Uterus (tissue), 4 donors: ENCODE measurements at places on chromosomes 1 and 21. TPM values are rescaled to one million over a fixed set of nuclear protein-coding genes. Genes with fewer than 3 reads are reported as not detected.

Gene OR10Z1
- not detected for total RNA-seq

Gene RBP7
- total RNA-seq, result 47.1 TPM

Gene S100A14
- total RNA-seq, result 6.2 TPM

Gene L1TD1
- total RNA-seq, result 0.40 TPM

Gene LCE1D
- total RNA-seq, result not detected

Gene AMY2B
- total RNA-seq, result 28.2 TPM

Gene EPHB2
- total RNA-seq, result 1.2 TPM

- no peaks in the 10 kb centered on the region for H3K4me1 ChIP-seq
- peak within 1 kb of the TSS; percentile 87 for H3K27ac ChIP-seq
These were observed at the start of the genes AMPD2 and GNAT2 for GRCh38 chr1:109619576-109620400. AMPD2 (plus strand) TSS chr1:109619837; CDS start chr1:109621176, 1,339 bp downstream. GNAT2 (minus strand) TSS chr1:109619616; CDS start chr1:109612870, 6,746 bp downstream.

DNA sequence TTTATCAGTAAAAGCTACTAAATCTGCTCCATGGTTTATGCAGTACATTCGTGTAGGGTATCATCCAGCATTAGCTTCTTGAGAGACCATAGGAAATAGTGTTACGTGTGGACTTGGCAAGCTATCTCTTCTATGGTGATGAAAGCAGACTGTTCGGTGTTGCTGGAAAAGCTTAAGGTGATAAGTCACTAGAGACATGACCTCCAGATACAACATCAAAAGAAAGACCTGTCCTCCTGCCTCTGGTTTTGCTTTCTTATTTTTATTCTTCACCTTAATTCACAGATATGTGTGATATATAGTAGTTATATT is 53.5 kb upstream of the S1PR1 start:
- no peak overlapping the region for H3K4me3 ChIP-seq
- H3K27ac ChIP-seq, result no peak overlapping the region
- DNase-seq, result no peak
- H3K36me3 ChIP-seq, result no peaks in the 10 kb centered on the region

DNA sequence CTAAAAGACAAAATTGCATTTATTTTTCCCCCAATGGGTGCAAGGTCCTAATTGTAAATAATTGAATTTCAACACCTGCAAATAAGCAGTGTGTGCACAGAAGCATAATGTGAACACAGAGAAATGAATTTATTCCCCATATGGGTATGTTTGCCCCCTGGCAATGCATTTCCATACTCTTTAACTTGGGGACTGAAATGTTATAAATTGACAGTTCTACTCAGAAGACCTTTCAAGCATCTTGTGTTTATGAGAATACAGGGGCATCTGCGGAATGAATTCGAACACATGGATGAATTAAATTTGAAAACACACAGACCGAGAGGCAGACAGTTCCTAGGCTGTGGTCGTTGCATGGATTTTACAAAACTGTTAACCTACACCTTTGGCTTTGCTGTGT is 3.5 kb downstream of the PBX1 start:
- no peaks in the 10 kb centered on the region for H3K27me3 ChIP-seq
- H3K27ac ChIP-seq, result peak overlapping the region; percentile 92
- no peak for DNase-seq
- H3K4me1 ChIP-seq, result no peaks in the 10 kb centered on the region
- H3K4me3 ChIP-seq, result peak overlapping the region; percentile 88
- H3K36me3 ChIP-seq, result no peaks in the 10 kb centered on the region

- H3K27me3 ChIP-seq, result no peaks in the 10 kb centered on the region
- H3K27ac ChIP-seq, result no peak overlapping the region
- no peaks in the 10 kb centered on the region for H3K36me3 ChIP-seq
- H3K4me1 ChIP-seq, result no peaks in the 10 kb centered on the region
- DNase-seq, result no peak
These were observed 50.3 kb downstream of the NFASC start for GRCh38 chr1:204920967-204921366.

- peak overlapping the region; percentile 99 for H3K27ac ChIP-seq
- DNase-seq, result no peak
- H3K27me3 ChIP-seq, result no peaks in the 10 kb centered on the region
- H3K4me1 ChIP-seq, result peaks cover 31% of the 10 kb centered on the region
- no peak overlapping the region for H3K4me3 ChIP-seq
- H3K36me3 ChIP-seq, result no peaks in the 10 kb centered on the region
These were observed 28.3 kb downstream of the KIRREL1 start for GRCh38 chr1:158021721-158022120.

DNA sequence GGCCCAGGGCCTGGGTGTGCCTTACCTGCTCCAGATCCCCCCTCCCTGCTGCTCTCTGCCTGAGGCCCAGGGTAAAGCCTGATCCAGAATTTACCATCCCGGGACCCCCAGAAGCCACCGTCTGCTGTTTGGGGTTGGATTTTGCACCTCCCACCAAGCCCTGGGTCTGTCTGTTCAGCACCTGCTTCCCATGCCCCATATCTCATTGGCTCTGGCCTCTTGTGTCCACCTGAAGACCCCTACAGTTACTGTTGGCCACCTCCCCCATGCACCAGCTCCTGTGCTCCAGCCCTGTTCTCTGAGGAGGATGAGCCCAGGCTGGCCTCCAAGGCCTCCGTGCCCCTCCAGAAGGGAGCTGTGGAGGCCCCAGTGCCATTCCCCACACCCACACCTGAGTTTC is 113.9 kb downstream of the GRIK3 start:
- H3K27ac ChIP-seq, result no peak overlapping the region
- no peaks in the 10 kb centered on the region for H3K27me3 ChIP-seq
- no peaks in the 10 kb centered on the region for H3K36me3 ChIP-seq
- no peak for DNase-seq
- H3K4me1 ChIP-seq, result no peaks in the 10 kb centered on the region

DNA sequence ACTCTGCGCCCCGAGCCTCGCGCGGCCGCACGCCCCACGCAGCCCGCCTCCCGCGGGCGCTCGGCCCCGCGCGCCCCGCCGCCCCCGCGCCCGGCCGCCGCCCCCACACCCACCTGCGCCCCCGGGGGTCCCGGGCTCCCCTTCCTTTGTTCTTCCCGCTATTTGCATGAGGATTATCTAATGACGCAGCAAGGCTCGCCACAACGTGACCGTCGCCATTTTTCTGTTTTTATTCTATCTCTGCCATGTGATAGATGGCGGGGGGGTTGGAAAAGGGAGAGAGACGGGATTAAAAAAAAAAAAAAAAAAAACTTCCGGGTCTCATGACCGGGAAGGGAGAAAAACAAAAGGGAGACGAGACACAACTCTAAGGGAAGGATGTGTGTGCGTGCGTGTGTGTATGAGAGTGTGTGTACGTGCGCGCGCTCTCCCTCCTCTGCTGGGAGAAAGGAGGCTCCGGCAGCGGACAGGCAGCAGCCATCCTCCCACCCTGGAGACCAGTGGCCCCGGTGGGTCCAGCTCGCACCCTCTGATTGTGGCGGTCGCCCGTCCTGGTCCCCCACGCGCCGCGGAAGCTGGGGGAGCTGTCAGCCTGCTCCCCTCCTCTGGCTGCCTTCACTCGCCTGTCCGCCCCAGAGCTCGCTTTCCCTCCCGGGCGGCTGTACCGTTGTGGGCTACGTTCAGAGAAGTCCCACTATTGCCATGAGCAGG is 80.4 kb upstream of the AK4 start:
- peak; percentile 65 for DNase-seq
- peak overlapping the region; percentile 92 for H3K4me3 ChIP-seq
- no peaks in the 10 kb centered on the region for H3K27me3 ChIP-seq
- peak overlapping the region; percentile 100 for H3K27ac ChIP-seq
- H3K36me3 ChIP-seq, result no peaks in the 10 kb centered on the region
- no peaks in the 10 kb centered on the region for H3K4me1 ChIP-seq

DNA sequence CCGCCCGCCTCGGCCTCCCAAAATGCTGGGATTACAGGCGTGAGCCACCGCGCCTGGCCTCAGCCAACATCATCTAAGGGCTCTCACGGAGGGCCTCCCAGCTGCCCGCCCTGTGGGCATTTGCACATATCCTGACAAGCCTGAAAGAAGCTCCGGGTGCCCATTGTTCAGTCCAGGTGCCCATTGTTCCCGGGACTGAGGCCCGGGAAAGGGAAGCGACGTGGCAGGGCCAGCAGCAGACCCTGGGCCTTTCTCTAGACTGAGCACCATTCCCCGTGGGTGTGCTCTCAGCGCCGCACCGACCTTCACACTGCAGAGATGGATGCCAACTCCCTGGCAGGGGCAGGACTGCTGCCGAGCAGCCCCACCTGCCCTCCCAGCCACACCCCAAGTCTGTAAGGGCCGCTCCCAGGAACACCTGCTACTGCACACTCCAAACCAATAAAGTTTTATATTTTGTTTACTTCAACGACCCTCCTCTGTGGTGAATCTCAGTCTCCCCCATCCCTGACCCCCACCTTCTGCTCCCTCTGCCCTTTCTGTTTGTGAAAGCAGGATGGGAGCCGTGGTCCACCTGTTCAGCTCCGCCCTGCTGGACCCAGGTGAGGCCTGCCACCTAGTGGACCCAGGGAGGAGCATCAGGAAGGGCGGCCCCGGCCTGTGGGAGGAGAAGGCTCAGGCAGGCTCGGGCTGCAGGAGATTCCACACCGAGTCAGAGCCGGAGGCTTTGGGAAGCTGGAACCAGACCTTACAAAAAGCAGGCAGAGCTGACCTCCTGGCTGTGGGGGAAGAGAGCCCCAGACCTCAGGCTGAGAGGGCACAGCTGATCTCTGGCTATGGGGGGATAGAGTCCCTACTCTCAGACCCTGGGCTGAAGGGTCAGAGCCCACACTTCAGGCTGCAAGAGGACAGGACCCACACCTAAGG is 1.1 kb upstream of the TMEM82 start:
- no peak overlapping the region for H3K27ac ChIP-seq
- H3K4me3 ChIP-seq, result no peak overlapping the region
- H3K27me3 ChIP-seq, result no peaks in the 10 kb centered on the region
- no peaks in the 10 kb centered on the region for H3K4me1 ChIP-seq
- H3K36me3 ChIP-seq, result no peaks in the 10 kb centered on the region
- peak; percentile 80 for DNase-seq

- no peak for DNase-seq
- no peak overlapping the region for H3K4me3 ChIP-seq
- H3K36me3 ChIP-seq, result no peaks in the 10 kb centered on the region
- H3K27ac ChIP-seq, result no peak overlapping the region
These were observed 81.8 kb downstream of the PHTF1 start for GRCh38 chr1:113677250-113678158.

DNA sequence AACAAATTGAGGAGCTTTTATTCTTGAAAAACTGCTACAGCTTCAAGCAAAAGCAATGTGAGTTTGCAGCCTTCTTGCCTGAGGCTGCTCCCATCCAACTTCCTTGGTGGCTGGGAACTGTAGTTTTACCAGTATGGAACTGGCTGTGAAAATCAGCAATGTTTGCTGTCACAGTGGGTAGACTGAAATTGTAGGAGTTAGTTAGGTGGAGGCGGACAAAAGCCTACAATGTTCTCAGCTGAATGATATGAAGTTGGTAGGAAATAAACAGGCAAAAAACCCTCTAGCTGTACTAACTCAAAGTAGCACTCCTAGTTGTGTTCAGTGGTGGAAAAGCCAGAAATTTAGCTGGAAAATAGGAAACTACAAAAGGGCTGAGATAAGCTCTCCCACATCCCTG is 18.5 kb downstream of the HAX1 start:
- no peaks in the 10 kb centered on the region for H3K27me3 ChIP-seq
- no peak overlapping the region for H3K4me3 ChIP-seq

DNA sequence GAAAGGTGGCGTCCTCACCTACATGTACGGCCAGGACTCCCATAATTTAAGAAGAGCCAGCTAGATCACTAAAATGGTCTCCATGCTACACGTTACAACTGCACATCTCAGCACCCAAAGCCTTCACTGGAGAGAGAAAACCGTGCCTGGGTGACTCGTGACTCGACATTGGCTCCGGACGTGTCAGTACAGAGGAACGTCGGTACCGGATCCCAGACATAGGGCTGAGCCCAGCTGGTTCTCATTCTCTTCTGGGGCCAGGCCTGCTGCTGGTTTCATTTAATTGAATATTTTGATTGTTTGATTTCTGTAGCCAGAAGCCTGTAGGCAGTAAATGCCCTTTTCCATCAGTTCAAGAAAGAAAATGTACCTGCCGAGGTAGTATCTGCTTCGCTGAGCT is 93.1 kb downstream of the HHIPL2 start:
- DNase-seq, result peak; percentile 22
- H3K4me1 ChIP-seq, result no peaks in the 10 kb centered on the region
- no peak overlapping the region for H3K27ac ChIP-seq
- no peaks in the 10 kb centered on the region for H3K27me3 ChIP-seq
- H3K36me3 ChIP-seq, result no peaks in the 10 kb centered on the region

DNA sequence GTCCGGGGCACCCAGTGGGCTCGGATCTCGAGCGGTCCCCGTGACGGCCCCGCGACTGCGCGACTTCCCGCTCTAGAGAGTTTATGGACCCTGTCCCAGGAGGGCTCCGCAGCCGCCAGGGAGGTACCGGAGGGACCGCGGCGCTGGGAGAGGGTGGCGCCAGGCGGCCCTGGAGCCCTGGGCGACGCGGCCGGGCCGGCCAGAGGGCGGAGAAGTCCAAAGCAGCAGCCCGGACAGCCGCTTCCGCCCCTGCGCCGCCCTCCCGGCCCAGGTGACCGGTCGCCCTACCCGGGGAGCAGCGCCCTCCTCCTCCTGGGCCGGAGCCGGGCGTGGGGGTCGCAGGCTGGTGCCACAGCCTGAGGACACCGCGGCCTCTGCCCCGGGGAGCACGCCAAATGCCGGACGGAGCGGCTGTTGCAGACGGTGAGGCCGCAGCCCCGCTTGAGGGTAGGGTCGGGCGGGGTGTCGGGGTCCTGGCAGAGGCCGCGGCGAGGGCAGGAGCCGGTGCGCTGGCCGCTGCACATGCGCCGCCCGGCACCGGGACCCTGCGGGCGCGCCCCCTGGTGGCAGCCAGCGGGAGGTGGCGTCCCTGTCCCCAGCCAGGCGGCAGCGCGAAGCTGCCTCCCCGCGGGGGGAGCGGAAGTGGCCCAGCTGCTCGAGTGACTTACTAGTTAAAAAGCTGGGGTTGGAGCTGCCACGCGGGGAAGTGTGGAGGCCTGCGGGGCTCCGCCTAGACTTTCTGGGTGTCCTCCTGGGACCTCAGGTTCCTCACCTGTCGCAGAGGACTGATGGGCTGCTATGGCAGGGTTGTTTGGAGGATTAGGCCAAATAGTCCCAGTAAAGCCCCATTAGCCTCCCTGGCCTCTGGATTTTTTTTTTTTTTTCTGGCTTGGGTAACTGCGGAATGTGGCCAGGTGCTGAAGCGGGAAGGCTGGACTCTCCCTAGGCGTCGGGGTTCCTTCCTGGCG is 20.9 kb upstream of the ZNF678 start:
- peak overlapping the region; percentile 53 for H3K27ac ChIP-seq
- no peaks in the 10 kb centered on the region for H3K4me1 ChIP-seq

DNA sequence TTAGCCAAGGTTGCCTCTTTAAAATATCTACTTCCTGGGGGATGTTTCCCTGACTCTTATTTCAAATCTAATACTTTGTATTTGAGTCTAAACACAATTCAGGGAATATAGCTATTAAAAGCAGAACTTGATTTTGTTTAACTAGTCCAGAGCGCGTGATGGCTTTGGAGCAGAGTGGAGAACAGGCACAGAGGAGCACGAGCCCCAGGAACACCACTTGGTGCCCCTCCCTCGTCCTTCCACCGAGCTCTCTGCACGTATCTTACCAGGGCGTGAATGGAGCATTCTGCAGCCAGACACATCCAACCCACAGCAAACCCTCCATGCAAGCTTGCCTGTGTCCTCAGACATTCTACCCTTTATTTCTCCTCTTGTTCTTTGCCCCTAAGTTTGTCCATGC is 14.1 kb downstream of the KIF26B start:
- H3K27me3 ChIP-seq, result no peaks in the 10 kb centered on the region
- no peaks in the 10 kb centered on the region for H3K4me1 ChIP-seq
- no peak overlapping the region for H3K27ac ChIP-seq

GRCh38 chr21:45478115-45478801 is 64.0 kb downstream of the SLC19A1 start:
- no peak overlapping the region for H3K4me3 ChIP-seq
- H3K36me3 ChIP-seq, result no peaks in the 10 kb centered on the region

GRCh38 chr21:21101911-21102310 is 103.7 kb downstream of the NCAM2 start:
- H3K27ac ChIP-seq, result no peak overlapping the region
- no peaks in the 10 kb centered on the region for H3K36me3 ChIP-seq
- no peaks in the 10 kb centered on the region for H3K4me1 ChIP-seq
- H3K4me3 ChIP-seq, result no peak overlapping the region
- no peaks in the 10 kb centered on the region for H3K27me3 ChIP-seq
